Stimulated activated CD4-positive, alpha-beta T cell treated with anti-CD3 and anti-CD28 coated beads, Interleukin-1b, Interleukin-23, amount 100 ng/mL, for 1 hour (primary cell): ENCODE measurements at places on chromosomes 4 and X.

DNA sequence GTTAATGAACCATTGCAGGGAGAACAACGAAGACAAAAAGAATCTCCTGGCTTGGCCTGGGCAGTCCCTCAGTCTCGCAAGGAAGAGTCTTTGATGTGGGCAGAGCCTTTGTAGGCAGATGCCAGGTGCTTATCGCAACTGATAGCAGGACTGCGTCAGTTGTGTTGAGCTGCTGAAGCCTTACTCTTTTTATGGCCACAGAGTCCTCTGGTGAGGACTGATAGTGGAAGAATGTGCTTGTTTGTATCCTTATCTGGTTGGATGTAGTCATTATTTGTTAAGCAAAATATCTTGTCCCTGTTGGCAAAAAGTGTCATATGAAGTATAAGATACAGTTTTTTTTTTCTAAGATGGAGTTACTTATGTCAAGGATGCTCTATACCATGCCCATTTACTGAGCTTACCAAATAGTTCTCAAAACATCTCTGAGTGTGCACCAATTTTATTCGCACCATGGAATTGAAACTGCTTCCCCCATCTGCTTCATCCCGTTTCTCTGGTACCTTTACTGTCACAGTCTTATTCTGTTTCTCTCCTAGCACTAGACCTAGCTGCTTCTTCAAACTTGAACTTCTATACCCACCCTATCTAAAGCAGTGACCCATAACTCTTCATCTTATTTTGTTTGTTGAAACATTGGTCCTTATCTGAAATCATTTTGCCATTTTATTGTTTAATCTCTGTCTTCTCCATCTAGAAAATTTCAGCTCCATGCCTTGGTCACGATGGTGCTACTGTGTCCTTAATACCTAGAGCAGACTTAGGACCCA, 47.0 kb upstream of the SPRY1 start:
- no peak for DNase-seq

GRCh38 chr4:89572224-89572858, 264.6 kb downstream of the SNCA start:
- DNase-seq: no peak

GRCh38 chr4:113636877-113637276, 124.7 kb downstream of the CAMK2D start:
- DNase-seq: no peak

DNA sequence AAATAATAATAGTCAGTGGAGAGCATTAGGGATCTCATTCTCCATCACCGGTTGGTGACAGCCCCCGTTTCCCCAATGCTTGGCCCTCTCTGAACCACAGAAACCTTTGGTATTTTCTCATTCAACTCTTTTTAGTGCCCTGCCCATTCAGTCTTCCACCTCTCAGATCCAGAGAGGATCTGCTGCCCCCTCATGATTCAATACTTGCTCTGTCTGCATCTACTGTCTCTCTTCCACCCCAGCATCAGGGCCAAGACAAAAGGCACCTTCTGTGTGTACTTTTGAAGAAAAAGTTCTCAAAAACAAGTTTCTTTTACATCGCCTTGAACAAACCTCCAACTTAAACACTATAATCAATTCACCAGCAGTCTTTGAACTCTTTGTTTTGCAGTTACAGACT, 19.3 kb downstream of the CLTRN start:
- no peak for DNase-seq

DNA sequence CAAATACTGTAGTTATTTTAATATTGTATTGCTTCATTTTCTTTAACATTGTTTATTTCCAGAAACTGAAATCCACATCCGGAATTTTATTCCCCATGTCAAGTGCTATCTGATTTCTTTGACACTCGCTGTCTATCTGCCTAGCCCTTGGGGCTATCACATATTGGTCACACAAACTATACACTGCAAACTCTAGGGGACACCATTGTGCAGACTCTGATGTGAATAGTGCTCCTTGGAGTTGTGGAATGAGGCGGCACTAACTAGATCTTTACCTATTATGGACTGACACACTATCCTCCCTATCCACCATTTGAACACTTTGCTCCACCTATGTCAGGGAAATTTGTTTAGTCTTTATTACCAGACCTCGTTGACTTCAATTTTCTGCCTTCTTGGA, 534.5 kb downstream of the GLUD2 start:
- no peak for DNase-seq
